ENCODE measurements at places on chromosomes 3 and 15. TPM values are rescaled to one million over a fixed set of nuclear protein-coding genes. Genes with fewer than 3 reads are reported as not detected.

TAGLN3 gene
- total RNA-seq: not detected

ALDH1A2 gene
- total RNA-seq: not detected

CTXN2 gene
- total RNA-seq: not detected

GNB4 gene
- 18.0 TPM for total RNA-seq

GRCh38 chr15:77085297-77085696 lies 14.4 kb upstream of the TSPAN3 start:
- DNase-seq: no peak

DNA sequence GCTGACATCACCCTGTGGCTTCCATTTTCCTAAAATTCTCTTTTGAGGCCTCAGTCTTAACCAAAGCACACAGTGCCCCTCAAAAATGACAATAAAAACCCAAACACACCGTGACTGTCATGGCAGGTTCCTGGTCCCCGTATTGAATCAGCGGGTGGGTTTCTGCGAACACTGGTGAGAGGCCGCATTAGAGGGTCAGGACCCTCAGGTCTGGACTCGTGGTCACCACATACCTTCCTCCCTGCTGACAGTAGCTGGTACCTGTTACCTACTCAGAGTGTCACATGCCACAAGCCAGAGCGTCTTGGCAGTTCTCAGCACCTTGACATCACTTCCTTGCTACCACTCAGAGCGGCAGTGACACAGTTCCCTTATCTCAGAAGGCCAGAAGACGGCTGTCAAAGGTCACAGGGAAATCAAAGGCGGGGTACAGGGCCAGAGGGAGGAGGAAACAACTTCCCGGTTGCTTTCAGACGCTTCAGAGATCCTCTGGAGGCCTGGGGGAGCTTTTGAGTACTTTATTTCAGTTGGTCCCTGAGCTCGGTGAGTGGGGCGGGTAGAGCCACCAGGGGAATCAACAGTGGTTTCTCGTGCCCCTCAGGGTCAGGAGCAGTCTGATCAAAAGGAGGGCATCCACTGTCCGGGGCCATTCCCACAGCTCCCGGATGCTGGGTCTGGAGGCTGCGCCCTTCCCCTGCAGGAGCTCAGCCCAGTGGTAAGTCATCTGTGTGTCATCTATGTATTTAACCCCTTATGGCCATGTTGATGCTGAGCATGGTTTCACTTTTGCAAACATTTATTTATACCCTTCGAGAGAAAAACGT lies at the start of the genes CCR5AS and CCRL2:
CCR5AS (minus strand) TSS at position 279 of the 824 bp plus-strand sequence.
CCRL2 (plus strand) TSS at position 472 of the 824 bp plus-strand sequence. CDS start 821 bp downstream, outside the sequence.
- DNase-seq: peak; percentile 22

DNA sequence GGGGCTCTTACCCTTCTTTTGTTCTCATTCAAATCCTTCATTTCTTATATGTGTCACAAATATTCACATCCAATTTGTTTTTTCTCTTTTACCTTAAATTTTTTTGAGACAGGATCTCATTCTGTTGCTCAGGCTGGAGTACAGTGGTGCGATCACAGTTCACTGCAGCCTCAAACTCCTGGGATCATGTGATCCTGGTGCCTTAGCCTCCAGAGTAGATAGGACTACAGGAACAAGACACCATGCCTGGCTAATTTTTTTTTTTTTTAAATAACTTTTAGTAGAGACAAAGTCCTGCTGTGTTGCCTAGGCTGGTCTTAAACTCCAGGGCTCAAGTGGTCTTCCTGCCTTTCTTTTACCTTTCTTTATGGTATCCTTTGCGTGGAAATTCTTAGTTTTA lies 66.5 kb downstream of the POLR2M start:
- no peak for DNase-seq

GRCh38 chr3:177640319-177640965 lies 443.2 kb upstream of the TBL1XR1 start:
- DNase-seq: no peak

- no peak for DNase-seq
These were observed 1.6 kb upstream of the ATOSA start for GRCh38 chr15:52680761-52681160.

DNA sequence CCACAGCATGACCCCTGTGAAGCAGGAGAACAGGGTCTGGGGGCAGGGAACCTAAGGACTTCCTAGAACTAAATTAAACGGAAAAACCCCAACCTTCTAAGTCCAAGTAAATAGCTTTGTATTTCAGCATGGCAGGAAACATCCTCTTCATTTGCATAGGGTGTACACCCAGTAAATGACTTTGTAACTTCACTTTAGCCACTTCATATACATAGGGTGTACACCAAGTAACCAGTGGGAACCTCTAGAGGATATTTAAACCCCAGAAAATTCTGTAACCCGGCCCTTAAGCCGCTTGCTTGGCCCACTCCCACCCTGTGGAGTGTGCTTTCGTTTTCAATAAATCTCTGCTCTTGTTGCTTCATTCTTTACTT lies 41.8 kb downstream of the FSD2 start:
- no peak for DNase-seq

GRCh38 chr3:170506556-170506955 lies 79.3 kb downstream of the SLC7A14 start:
- DNase-seq: no peak

GRCh38 chr3:9809239-9809614 lies 835 bp upstream of the TTLL3 start:
- DNase-seq: no peak

DNA sequence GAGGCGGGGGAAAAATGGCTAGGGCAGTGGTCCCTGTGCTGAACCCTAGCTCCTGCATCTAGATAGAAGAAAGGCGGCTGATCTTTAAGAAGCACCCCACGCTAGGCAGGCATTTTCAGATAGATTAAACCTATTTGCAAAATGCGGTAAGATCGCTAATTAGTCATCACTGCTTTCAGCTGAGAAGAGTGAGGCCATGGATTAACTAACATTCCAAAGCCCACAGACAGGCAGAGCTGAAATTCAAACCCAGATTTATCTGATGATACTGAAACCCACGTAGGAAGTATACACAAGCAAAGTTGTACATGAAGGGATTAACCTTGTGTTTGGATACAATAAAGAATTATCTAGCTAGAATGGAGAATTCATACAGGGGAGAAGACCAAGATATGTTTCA lies 4.8 kb downstream of the ADPGK start:
- DNase-seq: no peak

GRCh38 chr15:83571820-83572707 lies 81.9 kb upstream of the ADAMTSL3 start:
- no peak for DNase-seq

DNA sequence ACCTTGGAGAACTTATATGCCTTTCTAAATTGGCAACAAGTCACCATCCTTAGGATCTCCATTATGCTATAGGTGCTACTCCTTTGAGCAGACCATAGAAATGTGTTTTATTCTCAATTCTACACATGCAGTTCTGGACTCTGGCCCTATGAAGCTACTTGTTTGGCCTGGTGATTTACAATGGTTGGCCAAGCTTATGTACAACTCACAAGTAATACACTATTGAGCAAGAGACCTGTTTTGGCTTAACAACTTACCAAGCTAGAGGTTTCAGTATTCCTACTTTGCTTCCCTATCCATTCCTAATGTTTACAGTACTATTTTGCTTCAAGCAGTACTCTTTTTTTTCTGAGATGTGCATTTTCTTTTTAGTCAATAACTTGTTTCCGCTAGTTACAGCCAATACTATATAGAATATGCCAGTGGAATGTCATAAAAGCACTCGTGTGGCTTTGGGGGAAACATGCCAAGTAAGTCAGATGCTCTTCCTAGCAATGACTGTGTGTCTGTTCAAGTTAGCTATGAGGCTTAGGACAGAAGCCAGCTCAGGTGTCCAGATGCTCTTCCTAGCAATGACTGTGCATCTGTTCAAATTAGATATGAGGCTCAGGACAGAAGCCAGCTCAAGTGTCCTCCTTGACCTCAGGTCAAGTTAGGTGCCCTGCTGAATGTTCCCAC lies 174.9 kb upstream of the SEMA6D start:
- DNase-seq: no peak

DNA sequence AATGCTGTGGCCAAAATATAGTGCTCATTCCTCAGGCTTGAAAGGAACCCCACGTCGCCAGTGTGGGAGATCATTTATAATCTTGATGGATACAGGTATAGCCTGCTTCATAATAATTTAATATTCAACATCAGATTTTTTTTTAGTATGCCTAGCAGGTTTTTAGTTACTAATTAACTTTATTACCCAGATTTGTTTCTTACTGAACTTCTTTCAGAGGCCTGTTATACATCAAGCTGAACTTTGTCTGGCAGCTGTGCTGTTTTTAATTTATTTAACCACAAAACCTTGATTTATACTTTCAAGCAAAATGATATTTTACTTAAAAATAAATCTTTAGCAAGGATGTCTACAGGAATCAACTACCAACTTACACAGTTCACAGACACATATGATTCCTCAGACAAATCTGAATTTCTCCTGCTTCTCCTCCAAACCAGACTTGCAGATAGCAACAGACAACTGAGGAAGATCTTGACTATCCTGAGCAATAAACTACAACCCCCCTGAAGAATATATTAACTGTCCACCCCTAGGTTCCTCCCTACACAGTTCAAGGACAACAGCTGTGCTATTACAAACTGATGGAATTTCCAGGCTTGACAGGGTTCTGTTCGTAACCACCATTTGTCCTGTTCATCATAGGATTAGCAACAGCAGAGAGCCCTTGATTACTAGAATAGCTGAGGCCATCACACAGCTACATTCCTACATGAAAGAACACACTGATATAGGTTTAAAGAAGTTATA lies 610 bp downstream of the MAP4 start:
- DNase-seq: no peak

DNA sequence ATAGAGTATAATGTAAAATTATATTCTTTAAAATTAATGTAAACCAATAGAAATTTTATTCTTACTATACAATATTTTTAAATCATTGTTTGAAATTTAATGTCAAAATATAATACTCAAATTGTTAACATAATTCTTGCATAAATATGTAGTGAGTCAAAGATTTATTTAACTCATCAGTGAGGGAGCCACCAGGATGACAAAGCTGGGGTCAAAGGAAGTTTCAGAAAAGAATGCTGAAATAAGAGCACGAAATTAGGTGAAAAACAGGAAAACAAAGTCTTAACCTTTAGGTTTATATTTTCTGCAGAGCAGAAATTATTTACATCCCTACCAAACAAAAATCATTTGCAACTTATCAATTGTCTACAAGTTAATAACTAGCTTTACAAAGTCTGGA lies 74.1 kb downstream of the DIPK2A start:
- DNase-seq: no peak

- DNase-seq: no peak
These were observed 126.7 kb upstream of the PRICKLE2 start for GRCh38 chr3:64351713-64352638.

DNA sequence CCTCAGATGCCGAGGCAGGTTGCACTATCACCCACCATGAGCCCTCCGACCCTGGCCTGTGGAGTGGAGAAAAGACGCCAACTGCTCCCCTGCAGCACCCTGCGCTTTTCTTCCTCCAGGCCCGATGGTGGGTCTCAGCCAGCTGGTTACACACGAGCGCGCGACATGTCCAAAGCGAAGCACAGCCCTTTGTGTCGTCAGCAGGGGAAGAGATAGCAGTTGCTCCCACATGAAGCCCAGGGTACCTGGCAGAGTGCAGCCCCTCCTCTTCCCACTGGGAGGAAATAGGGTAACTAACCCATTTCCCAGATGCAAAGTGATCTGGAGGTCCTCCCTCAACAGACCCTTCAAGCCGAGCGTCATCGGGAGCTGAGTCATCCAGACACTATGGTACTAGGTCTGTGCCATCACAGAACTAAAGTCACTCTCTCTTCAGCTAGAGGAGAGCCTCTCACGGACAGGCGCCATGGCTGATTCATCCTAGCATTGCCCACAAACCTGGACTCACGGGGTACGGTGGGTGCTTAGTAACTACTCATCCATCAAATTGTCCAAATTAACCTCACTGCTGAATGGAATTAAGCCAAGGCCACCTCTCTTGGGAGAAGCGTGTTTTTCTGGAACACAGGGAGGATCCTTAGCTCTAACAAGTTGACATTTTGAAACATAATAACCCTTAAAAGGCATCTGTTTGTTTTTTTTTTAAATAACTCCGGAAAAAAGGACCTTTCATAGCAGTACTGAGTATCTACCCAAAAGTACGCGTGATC lies 45.2 kb upstream of the BDH1 start:
- DNase-seq: no peak

DNA sequence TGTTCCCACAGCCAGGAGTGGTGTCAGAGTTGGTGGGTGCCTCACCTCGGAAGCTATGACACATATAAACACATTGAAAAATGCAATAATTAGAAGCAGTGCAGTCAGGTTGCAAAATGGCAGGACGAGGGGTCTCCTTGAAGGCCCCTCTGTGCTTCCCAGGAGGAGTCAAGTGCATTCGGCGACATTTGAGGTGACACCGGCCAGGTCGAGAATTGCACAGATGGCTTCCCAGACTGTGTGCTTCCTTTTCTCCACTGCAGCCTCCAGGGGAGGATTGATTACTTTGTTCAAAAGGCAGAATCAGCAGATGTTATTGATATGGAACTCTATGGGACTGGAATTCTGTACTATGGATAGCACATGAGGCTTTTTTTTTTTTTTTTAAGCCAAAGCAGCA lies 163.2 kb downstream of the MINAR1 start:
- no peak for DNase-seq

GRCh38 chr15:38479266-38479665 lies 25.3 kb downstream of the FAM98B start:
- DNase-seq: no peak

DNA sequence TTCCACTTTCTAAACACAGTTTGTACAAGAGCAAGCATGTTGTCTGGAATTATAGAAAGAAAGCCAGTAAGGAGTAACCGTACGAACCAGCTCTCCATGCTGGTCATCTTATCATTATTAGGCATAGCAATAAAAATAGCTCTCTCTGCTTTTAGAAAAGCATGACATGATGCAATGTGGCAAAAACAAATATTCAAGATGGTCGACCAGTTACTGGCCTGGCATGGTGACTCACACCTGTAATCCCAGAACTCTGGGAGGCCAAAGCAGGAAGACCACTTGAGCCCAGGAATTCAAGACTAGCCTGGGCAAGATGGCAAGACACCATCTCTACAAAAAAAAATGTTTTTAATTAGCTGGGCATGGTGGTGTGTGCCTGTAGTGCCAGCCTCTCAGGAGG lies 2.6 kb upstream of the MAP4 start:
- DNase-seq: no peak

GRCh38 chr15:93052090-93052879 lies 36.7 kb downstream of the RGMA start:
- no peak for DNase-seq

DNA sequence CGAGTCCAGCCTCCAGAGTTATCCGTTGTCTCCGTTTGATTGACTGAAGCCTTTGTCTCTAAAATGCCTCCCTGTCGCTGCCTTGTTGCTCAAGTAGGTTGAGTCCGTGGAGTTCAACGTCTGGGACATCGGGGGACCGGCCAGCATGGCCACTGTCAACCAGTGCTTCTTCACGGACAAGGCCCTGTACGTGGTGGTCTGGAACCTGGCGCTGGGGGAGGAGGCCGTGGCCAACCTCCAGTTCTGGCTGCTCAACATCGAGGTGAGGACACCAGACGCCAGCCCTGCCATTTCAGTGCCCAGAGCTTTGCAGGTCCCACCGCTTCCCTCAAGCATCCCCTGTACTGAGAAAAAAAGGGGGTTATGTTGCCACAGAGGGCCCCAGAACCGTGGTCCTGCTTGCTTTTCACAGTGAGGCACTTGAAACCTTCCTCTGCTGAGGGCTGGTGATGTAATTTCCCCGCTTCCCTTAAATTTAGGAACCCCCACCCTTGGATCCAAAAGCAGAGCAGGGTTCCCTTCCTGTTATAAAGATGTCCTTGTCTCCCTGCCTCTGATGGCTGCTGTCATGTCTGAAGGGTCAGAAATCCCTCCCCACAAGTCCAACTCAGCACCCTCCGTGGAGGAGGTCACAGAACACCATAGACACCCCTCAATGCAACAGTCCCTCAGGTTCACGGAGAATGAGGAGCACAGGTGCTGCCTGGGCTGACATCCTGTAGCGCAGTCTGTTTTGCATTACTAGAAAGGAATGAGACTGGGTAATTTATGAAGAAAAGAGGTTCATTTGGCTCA lies 105.7 kb downstream of the LRRK1 start:
- no peak for DNase-seq
